ENCODE measurements at places on chromosomes 1 and 21. TPM values are rescaled to one million over a fixed set of nuclear protein-coding genes. Genes with fewer than 3 reads are reported as not detected.

- H3K27ac ChIP-seq = no peak overlapping the region
- no peaks in the 10 kb centered on the region for H3K36me3 ChIP-seq
- DNase-seq = no peak
- no peaks in the 10 kb centered on the region for H3K27me3 ChIP-seq
- H3K4me1 ChIP-seq = peaks cover 10% of the 10 kb centered on the region
These were observed 18.1 kb upstream of the AK5 start for GRCh38 chr1:77263708-77264107.

GRCh38 chr1:210769473-210769872, 364.5 kb downstream of the KCNH1 start:
- no peak for DNase-seq
- no peaks in the 10 kb centered on the region for H3K27me3 ChIP-seq
- no peak overlapping the region for H3K4me3 ChIP-seq
- no peaks in the 10 kb centered on the region for H3K36me3 ChIP-seq
- H3K4me1 ChIP-seq = no peaks in the 10 kb centered on the region

DNA sequence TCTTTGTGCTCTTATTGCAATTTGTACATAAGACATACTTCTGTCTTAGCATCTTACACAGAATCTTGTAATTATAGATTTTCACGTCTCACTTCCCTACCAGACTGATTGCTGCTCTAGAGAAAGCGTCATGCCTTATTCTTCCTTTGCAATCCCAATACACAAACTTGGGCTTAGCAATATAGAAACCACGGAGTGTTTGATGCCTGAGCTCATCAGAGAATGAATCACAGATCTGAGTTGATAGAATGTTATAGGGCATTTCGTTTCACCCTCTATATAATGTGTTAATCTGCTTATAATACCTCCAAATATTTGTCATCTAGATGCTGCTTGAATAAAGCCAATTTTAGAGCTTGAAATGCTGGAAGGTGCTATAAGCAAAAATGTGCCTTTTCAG, 6.6 kb downstream of the FMO1 start:
- H3K27me3 ChIP-seq = no peaks in the 10 kb centered on the region
- no peaks in the 10 kb centered on the region for H3K36me3 ChIP-seq
- H3K4me3 ChIP-seq = no peak overlapping the region
- H3K27ac ChIP-seq = no peak overlapping the region
- H3K4me1 ChIP-seq = no peaks in the 10 kb centered on the region
- DNase-seq = no peak

DNA sequence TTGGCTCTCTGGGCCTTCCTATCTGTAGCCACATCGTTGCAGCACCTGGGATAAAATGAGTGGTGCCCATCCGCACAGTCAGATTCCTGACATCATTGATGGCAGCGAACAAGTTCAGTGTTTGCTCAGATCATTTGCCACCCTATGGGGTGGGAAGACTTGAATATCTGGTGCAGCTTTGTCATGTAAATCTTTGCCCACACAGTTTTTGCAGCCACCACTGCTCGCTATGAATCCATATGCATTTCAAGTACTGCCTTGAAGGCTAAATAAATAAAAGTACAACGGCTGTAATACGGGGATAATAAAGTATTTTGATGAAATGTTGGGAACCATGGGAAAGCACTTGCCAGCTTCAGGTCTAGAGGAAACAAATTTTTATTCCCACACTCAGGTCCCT, 56.3 kb upstream of the COA6 start:
- H3K4me3 ChIP-seq = no peak overlapping the region
- DNase-seq = no peak
- H3K27ac ChIP-seq = no peak overlapping the region
- H3K27me3 ChIP-seq = no peaks in the 10 kb centered on the region
- H3K4me1 ChIP-seq = peaks cover 37% of the 10 kb centered on the region

DNA sequence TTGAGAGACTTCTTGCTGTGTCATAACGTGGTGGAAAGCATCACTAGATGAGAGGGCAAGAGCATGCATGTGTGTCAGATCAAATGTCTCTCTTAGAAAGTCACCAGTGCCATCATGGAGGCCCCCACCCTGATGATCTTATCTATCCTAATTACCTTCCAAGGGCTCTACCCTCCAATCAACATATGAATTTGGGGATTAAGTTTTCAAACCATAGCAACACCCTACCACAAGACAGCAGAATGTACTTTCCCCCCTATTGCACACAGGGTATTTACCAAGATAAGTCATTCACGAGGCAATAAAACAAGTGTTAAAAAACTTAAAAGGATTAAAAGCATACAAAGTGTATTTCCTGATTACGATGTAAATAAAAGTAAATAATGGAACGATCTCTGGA, 515.6 kb downstream of the LMO4 start:
- no peaks in the 10 kb centered on the region for H3K27me3 ChIP-seq
- no peaks in the 10 kb centered on the region for H3K4me1 ChIP-seq
- no peak overlapping the region for H3K27ac ChIP-seq
- DNase-seq = no peak

DNA sequence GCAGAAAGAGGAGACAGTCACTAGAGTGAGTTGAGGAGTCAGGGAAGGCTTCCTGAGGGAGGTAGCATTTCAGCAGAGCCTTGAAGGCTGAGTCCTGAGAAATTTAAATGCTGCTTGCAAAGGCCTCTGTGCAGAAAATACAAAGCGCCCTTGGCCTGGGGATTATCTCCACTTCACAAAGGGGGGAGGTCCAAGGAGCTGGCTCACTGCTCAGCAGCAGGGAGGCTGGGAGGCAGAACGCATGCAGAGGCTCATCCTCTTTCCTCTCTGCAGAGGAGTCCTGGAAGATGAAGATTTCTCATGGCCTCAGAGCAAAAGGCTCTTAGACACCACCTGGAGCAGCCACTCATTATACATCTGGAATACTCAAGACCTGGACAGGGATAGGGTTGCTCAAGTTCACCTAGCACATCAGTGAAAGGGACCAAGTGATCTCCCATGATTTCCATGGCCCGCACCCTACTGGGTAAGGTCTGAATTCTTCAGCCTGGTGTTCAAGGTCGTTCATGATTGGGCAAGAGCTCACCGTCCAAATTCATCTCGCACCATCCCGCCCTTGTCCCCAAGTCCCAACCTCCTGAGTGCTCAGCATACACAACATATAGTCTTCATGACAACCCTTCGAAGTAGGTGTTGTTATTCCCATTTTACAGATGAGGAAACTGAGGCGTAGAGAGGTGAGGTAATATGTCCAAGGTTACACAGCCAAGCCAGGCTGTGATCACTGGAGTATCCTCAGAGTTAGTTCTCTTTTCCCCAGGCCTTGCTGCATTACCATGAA, 9.0 kb downstream of the SLC1A7 start:
- no peaks in the 10 kb centered on the region for H3K36me3 ChIP-seq
- no peaks in the 10 kb centered on the region for H3K4me1 ChIP-seq

DNA sequence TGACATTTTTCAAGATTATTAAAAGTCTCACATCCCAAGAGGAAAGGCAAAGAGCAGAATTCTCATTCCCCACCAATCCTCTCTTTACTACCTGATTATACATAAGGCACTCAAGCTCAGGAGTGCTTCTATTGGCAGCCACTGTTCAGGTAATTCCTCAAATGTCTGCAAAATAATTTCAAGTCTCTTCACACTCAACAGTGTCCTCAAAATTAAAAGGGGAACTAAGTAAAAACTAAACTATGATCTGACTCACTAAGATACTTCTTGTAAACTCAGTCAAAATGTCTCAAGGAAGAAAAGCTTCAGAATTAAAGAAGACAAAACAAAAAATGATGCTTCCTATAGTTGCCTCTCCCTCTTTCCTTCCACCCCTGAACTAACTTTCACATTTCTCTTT, 135.6 kb downstream of the GPATCH2 start:
- DNase-seq = no peak
- no peak overlapping the region for H3K4me3 ChIP-seq
- no peaks in the 10 kb centered on the region for H3K4me1 ChIP-seq
- H3K27ac ChIP-seq = no peak overlapping the region
- H3K36me3 ChIP-seq = no peaks in the 10 kb centered on the region

DNA sequence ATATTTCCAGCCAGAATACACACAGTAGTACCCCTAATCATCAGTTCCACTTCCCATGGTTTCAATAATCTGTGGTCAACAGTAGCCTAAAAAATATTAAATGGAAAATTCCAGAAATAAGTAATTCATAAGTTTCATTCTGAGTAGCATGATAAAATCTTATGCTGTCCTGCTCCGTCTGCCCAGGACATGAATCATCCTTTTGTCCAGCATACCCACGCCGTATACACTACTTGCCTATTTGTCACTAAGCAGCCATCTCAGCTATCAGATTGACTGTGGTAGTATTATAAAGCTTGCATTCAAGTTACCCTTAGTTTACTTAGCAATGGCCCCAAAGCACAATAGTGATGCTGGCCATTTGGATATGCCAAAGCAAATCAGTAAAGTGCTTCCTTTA, 118.7 kb downstream of the SLC5A9 start:
- no peak overlapping the region for H3K4me3 ChIP-seq
- H3K27ac ChIP-seq = no peak overlapping the region
- H3K4me1 ChIP-seq = no peaks in the 10 kb centered on the region
- no peak for DNase-seq

- no peaks in the 10 kb centered on the region for H3K4me1 ChIP-seq
- no peak overlapping the region for H3K27ac ChIP-seq
- no peak overlapping the region for H3K4me3 ChIP-seq
- no peak for DNase-seq
- H3K36me3 ChIP-seq = no peaks in the 10 kb centered on the region
- peaks cover 5% of the 10 kb centered on the region for H3K27me3 ChIP-seq
These were observed 5.9 kb upstream of the SPRR2E start for GRCh38 chr1:153100245-153100644.

DNA sequence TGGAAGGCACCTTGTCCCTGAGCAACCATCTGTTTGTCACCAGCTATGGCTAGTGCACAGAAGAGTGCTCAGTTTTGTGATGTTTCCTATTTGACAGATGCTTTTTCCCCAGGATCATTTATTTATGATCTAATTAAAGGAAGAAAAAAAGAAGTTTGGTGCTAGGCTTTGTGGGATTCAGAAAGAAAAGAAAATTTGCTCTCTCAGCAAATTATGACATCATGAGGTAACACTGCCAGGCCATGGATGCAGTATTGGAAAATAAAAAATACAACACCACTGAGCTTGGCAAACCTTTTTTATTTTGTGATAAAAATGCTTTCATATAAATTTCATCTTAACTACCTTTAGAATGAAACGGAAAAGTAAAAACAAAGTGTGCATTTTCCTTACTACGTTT, 15.5 kb upstream of the ADAM30 start:
- DNase-seq = no peak
- H3K4me1 ChIP-seq = no peaks in the 10 kb centered on the region
- no peak overlapping the region for H3K4me3 ChIP-seq
- H3K27ac ChIP-seq = no peak overlapping the region

Gene SSBP3
- 41.6 TPM for total RNA-seq

Gene THAP3
- total RNA-seq = 20.6 TPM

Gene PRAMEF26
- not detected for total RNA-seq

Measured in CD8-positive, alpha-beta memory T cell (primary cell).